Epithelial cell of prostate (primary cell): ENCODE measurements at places on chromosomes 3 and 15.
A peak's percentile ranks its signal among the peaks of the same experiment; 100 is the strongest.

GRCh38 chr3:74602471-74602870 is 12.0 kb downstream of the CNTN3 start:
- no peak for DNase-seq

- no peak for DNase-seq
Measured at GRCh38 chr3:122952520-122952919, 75.0 kb downstream of the SEMA5B start.

- no peak for DNase-seq
Measured at GRCh38 chr3:130950641-130951040, 56.8 kb downstream of the ATP2C1 start.

DNA sequence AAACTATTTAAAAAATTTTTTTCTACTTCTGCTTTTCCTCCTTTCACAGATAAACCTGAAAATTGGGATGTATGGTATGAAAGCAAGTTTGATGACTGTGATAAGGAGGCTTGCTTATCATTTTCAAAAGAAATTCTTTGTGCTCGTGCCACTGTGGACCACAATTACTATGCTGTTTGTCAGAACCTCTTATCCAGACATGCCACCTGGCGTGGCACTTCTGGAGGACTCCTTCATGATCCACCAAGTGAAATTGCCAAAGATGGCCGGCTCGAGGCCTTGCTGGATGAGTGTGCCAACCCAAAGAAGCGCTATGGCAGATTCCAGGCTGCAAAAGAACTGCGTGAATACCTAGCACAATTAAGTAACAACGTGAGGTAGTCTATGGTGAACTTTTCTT is 17.8 kb downstream of the DIPK2A start:
- DNase-seq: no peak

DNA sequence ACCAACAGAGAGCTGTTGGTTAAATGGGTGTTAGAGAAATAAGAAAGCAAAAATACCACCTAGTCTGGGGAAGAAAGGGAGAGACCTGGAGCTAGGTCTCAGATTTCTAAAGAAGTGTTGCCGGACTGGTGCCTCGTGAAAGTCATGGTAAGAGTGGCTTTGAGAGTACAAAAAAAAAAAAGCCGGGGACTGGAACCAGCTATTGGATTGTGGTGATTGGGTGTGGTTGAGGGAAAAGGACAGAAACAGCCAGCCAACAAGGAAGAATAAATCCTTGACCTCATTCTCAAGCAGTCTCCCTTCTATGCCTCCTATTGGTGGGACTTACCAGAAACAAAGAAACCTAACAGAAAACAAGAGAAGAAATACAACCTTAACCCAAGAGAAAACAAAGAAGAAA is 346.4 kb upstream of the KCNMB2 start:
- no peak for DNase-seq

- no peak for DNase-seq
Measured at GRCh38 chr15:65451989-65452388, 29.2 kb upstream of the IGDCC4 start.

- no peak for DNase-seq
Measured at GRCh38 chr3:39910826-39911464, 101.5 kb downstream of the MYRIP start.

GRCh38 chr3:190031887-190032752 is 88.6 kb downstream of the P3H2 start:
- DNase-seq: no peak

GRCh38 chr3:169863458-169863899 is 6.3 kb downstream of the LRRC31 start:
- DNase-seq: peak; percentile 36

DNA sequence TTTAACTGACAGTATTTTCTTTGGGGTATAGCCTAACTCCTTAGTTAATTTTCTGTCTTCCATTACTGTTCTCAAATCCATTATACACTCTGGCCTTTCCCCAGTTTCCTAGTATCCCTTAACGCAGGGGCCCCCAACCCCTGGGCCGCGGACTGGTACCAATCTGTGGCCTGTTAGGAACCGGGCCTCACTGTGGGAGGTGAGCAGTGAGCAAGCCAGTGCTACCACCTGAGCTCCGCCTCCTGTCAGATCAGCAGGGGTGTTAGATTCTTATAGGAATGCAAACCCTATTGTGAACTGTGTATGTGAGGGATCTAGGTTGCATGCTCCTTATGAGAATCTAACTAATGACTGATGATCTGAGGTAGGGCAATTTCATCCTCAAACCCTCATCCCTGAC is 75.1 kb downstream of the DOCK3 start:
- no peak for DNase-seq

DNA sequence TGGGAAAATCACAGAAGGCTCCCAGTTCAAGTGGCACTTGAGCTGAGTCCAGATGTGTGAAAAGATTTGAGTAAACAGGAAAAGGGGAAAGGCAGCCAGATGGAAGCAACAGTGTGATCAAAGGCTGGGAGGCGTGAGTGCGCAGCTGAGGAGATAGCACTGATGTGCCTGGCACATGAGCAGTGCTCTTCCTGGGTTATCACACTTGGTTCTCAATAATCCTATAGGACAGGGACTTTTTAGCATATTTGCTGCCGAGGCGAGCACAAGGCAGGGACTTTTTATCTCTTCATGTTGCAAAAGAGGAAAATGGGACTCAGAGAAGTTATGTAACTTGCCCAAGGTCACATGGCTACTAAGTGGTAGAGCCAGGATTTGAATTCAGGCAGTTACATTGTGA is 39.6 kb downstream of the CORO2B start:
- DNase-seq: no peak

DNA sequence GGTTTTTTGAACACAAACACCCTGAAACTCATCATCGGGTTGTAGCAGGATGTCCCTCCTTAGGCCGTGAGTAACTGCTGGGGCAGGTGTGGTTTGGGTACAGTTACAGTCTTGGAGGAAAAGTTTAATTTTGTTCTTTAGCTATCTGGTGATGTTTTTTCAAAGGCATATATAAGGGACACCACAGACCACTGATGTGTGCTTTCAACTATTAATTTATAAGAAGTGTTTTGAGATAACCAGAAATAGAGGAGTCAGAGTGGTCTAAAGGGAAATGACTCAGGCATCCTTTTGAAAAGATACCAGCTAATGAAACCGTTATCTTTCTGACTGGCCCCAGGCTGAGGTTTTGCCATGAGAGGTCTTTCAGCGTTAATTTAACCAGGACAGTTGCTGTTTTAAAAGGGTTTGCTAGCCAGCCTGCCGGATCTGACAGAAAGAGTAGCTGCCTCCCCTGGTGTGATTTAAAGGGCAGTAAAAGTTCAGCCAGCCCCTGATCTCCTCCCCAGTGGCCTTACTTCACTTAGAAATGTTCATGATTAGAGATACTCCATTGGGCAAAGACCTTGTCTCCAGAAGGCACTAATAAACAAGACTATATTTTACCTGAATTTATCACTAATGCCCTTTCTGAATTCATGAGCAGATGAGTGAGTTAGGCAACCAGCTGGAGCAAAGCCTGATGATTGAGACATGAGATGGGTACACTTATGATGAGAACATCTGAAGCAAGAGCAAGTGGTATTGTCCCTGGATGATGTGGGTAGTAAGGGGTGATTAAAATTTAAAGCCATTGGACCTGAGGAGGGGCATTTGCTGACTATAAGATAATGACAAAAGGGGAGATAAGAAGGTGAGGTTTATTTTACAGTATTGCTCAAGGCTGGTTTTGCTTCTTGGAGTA is 482.5 kb upstream of the TBL1XR1 start:
- no peak for DNase-seq

DNA sequence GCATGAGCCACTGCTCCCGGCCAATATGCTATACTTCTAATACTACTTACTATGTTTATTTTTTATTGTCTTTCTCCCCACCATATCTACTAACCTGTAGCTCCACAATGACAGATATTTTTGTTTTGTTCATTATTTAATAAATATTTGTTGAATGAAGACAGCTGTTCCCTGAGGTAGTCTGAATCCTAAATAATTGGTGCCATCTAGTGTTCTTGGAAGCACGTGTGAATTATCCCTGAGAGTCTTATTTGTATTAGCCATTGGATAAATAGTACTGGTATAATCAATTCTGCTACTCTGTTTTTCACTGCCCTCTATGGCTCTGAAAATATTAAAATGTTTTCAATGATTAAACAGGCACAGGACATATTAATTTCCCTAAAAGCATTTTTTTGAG is 5.6 kb upstream of the APPL1 start:
- no peak for DNase-seq

DNA sequence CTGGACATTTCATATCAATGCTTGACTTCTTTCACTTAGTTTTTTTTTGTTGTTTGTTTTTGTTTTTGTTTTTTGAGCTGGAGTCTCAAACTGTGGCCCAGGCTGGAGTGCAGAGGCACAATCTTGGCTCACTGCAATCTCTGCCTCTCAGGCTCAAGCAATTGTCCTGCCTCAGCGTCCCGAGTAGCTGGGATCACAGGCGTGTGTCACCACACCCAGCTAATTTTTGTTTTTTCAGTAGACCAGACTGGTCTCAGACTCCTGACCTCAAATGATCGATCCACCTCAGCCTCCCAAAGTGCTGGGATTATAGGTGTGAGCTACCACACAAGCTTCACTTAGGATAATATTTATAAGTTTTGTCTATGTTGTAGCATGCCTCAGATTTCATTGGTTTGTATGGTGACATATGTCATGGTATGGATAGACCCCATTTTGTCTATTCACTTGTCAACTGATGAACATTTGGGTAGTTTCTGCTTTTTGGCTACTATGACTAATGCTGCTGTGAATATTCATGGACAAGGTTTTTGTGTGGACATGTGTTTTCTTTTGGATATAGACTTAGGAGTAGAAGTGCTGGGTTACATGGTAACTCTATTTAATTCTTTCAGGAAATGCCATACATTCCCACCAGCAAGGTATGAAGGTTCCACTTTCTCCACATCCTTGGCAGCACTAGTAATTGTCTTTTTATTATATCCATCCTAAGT is 6.8 kb upstream of the PRR23E start:
- DNase-seq: no peak

GRCh38 chr3:11145888-11146287 is 8.4 kb upstream of the HRH1 start:
- peak; percentile 39 for DNase-seq

- DNase-seq: no peak
Measured at GRCh38 chr3:73024836-73025235, 28.2 kb downstream of the PPP4R2 start.

DNA sequence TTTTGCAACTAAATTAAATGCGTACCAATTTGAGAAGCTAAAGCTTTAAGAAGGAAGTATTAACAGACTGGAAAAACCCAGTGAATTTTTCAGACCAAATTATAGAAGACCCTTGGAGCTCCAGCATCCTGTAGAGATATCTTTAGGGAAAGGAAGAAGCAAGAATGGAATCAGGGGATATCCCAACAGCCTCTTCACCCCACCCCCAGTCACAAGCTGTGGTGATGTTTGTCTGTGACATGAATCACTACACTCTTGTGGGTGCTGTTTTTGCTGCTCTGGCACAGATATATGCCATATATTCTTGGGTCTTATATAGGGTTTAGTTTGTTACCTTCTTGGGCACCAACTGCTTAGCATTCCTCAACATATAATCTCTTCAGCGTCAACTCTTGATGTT is 78.5 kb upstream of the BCL6 start:
- DNase-seq: no peak

GRCh38 chr3:56813653-56813960 is 11.9 kb upstream of the ARHGEF3 start:
- no peak for DNase-seq

DNA sequence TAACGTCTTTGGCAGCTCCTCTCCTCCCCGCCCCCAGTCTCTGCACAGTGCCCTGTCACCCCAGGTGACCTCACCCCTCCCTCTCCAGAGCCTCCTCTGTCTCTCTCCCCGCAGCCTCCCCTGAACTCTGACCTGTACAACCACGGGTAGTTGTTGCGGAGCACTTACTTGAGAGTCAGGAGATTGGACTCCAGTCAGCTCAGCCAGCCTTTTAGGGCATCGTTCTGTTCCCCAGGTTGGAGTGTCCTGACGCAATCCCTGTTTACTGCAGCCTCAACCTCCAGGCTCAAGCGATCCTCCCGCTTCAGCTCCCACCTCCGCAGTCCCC is 177.7 kb downstream of the UACA start:
- DNase-seq: no peak
